ENCODE measurements at places on chromosomes 11 and 22.

- no peak for DNase-seq
Observed at GRCh38 chr11:26741036-26741435, 19.2 kb upstream of the SLC5A12 start.

DNA sequence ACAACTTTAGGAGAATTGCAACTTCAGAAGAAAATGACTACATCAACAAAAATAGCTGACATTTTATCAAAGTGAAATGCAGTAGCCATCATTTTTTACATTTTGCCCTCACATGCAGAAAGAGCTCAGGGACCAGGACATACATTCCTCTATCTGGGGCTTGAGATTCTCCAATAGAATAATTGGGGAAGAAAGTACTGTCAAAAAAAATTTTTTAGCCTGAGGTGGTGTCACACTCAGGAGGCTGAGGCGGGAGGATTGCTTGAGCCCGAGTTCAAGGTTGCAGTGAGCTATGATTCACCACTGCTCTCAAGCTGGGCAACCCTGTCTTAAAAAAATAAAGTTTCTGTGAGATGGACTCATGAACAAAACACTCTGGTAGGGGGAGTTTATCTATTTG lies 32.2 kb upstream of the DEPDC7 start:
- DNase-seq = no peak

- DNase-seq = no peak
Observed at GRCh38 chr22:28332410-28332809, 347.2 kb downstream of the TTC28 start.

GRCh38 chr11:10604340-10604748 lies 35.9 kb upstream of the LYVE1 start:
- DNase-seq = no peak

DNA sequence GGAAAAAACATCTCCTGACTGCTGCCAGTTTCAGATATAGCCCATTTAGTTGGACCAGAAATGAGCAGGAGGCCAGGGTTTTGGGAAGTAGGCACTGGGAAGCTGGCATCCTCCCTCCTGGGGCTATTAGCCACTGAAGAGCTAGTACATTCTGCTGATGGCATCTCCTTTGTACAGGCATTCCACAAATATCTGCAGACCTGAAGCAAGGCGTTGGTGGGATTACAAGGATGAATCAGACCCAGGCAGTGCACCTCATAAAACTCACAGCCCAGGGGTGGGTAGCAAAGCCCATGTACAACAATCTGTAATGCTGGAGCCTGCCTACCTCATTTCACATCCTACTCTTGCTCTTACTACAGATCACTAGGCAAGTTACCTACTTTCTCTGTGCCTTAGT lies 27.5 kb upstream of the POU2AF1 start:
- DNase-seq = no peak

DNA sequence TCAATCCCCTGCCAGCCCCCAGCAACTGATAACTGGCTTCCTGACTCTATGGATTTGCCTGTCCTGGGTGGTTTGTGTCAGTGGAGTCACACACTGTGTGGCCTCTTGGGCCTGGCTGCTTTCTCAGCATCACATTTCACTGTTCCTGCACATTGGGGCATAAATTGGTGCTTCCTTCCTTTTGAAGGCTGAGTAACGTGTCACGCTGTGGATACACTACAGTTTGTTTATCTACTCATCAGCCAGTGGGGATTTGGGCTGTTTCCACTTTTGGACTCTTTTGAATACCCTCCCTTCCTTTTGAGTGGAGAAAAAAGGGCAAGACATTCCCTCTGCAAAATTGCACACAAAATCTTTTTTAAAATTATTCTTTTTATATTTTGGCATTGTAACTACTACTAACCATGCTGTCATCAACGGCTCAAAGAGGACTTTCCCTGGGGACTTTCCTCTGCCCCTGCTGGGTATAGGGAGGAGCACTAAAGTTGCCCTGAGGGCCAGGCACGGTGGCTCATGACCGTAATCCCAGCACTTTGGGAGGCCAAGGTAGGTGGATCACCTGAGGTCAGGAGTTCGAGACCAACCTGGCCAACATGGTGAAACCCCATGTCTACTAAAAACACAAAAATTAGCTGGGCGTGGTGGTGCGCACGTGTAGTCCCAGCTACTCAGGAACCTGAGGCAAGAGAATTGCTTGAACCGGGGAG lies 7.8 kb upstream of the CELSR1 start:
- no peak for DNase-seq

GRCh38 chr11:65501186-65501471 lies 2.3 kb downstream of the MALAT1 start:
- DNase-seq = no peak

DNA sequence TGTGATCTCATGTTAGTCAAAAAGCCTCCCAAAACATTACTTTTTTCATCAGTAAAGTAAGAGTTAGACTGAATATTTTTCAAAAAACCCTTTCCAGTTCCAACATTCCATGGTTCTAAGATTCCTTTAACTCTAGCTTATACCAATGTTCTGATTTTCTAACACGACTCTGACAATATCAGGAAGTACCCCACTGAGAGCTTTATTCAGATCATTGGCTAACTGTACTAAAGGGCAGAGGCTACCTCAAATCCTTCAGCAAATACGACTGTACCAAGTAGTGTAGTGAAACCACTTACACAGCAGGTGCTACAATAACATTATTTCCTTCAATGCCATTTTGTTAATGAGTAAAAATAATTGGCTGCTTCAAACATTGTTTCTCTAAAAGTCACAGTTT lies 213.4 kb upstream of the PITPNB start:
- DNase-seq = no peak

DNA sequence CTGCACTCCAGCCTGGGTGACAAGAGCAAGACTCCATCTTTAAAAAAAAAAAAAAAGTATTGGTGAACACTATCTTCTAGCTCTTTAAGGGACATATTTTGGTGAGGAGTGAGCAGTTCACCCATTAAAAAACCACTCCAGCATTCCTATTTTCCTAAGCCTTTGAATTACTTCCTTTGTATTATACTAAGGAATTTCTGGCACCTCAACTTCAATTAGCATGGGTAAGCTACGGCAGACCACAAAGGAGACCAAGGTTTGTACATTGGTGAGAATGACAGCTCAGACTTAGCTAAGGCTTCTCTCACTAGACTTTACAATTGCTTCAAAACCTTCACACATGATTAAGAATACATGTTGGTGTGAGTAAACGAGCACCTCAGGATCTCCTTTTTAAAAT lies 57.0 kb upstream of the BIRC3 start:
- no peak for DNase-seq

GRCh38 chr11:130001461-130002351 lies 929 bp downstream of the PRDM10 start:
- no peak for DNase-seq

GRCh38 chr11:64372802-64373597 lies 14.0 kb downstream of the RPS6KA4 start:
- DNase-seq = no peak

GRCh38 chr11:77387701-77388100 lies 86.2 kb downstream of the PAK1 start:
- no peak for DNase-seq

All from stimulated activated CD8-positive, alpha-beta memory T cell treated with anti-CD3 and anti-CD28 coated beads, Interleukin-4, amount 100 ng/mL, for 1 hour (primary cell).